ENCODE measurements at places on chromosomes 12 and 14.

GRCh38 chr14:89420502-89420901 lies 3.5 kb upstream of the FOXN3 start:
- DNase-seq, result no peak

GRCh38 chr12:75157385-75157784 lies 52.3 kb downstream of the KCNC2 start:
- DNase-seq, result no peak

DNA sequence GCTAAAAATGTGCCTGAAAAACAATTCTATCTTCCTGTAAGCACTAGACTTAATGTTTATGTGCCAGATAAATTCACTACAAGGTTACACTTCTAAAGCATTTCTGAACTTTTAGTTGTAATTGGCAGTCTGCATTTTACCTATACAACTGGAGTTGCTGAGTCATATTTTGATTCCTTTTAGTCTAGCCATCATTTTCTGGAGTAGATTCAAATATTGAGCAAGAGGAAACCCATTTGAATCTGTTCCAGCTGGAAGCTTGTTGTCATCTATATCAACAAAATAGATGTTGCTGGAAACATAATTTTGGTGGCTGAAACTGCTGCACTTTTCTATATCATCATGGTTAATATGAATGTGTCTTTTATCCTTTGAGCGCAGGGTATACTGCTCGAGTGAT lies 122.2 kb upstream of the CCDC175 start:
- no peak for DNase-seq

DNA sequence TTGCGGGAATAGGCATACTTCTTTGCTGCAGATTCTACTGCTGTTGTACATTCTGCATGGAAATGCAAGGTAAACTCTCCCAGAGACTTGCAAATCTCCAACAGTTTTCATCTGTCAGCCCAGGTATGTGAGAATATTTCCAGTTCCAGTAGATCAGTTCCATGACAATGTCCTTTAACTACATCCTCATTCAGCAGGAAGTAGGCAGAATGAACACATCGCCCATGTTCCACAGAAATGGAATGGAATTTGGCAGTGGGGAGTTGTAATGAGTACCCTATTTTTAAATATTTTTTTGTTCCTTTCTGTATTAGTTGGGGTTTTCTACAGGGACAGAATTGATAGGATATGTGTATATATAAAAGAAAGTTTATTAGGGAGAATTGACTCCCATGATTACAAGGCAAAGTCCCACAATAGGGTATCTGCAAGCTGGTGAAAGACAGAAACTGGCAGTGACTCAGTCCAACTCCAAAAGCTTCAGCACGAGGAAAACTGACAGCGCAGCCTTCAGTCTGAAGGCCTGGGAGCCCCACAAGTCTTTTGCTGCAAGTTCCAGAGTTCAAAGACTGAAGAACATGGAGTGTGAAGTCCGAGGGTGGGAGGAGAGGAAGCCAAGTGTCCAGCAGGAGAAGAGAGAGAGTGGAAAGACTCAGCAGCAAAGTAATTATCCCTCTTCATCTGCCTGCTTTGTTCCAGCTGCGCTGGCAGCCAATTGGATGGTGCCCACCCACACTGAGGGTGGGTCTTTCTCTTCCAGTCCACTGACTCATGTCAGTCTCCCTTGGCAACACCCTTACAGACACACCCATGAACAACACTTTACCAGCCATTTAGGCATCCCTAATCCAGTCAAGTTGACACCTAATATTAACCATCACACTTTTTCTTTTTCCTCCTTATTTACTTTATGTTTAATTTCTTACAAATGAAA lies 110.4 kb upstream of the SCAF11 start:
- DNase-seq, result no peak

DNA sequence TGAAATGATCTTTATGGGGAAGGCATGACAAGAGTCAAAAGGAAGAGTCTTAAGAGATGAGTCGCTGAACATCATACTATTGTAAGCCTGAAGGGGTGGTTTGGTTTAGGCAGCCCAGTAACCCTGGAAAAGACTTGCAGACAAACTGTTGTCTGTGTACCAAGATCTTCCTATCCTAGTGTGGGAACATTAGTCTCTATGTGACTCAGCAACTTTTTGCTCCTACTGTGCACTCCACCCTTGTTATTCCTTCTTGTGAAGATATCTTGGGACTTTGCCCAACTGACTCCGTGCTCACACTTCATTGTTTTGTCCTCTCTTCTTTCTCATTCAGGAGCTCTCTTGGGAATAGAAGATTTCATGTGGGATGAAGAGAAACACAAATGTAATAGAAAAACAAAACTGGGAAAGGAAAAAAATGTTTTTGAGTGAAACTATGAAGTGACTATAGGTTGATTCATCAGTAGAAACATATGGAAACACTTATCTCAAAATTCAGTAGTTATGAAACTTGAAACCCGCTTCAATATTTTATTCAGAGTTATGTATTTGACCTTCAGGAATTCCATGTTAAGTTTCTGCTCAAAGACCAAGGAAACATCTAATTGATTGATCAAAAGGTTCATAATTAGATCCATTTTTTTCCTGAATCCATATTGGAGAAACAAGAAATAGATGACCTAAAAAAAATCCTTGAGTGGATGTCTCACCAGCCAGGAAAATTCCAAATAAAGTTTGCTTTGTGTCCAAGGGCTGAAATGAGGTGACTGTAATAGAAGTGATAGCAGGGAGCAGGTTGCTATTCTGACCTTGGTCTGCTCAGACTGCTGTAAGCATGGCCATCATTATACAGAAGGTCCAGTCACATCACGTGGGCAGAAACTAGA lies 67.2 kb downstream of the BTG1 start:
- DNase-seq, result peak; percentile 22

DNA sequence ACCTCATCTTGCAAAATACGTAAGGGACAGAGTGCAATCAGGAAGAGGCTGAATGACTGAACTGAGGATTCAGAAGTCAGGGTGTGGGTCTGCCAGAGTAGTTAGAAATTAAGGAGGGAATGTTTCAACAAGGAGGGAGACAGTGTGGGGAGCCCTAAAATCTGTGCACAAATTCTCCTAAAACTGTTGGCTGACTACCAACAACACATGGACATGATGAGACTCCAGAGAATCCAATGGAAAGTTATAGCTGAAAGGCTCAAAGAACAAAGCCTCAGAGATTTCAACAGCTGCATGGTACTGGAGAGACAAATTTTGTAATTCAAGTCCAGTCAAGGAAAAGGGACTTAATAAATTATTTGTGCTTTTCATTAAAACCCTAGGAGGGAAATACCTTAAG lies 36.1 kb upstream of the NEDD1 start:
- DNase-seq, result no peak

GRCh38 chr12:124361074-124361970 lies 66.4 kb downstream of the RFLNA start:
- DNase-seq, result no peak

DNA sequence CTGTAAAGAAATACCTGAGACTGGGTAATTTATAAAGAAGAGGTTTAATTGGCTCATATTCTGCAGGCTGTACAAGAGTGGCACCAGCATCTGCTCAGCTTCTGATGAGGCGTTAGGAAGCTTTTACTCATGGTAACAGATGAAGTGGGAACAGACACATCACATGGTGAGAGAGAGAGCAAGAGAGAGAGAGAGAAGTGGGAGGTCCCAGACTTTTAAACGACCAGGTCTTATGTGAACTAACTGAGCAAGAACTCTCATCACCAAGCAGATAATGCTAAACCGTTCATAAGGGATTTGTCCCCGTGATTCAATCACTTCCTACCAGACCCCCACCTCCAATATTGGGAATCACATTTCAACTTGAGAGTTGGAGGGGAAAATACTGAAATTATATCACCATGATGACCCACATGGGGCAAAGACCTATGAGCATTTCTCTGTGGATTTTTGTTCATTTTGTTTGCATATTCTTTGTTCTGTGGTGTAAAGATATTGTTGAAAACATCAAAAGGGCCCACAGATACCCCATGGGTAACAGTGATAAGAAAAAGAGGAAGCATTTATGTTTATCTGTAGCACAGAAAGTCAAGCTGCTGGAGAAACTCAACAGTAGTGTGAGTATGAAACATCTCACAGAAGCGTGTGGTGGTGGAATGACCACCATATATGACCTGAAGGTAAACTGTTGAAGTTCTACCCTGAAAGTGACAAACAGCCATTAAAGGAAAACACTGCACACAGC lies 135.2 kb upstream of the PDE3A start:
- DNase-seq, result no peak

DNA sequence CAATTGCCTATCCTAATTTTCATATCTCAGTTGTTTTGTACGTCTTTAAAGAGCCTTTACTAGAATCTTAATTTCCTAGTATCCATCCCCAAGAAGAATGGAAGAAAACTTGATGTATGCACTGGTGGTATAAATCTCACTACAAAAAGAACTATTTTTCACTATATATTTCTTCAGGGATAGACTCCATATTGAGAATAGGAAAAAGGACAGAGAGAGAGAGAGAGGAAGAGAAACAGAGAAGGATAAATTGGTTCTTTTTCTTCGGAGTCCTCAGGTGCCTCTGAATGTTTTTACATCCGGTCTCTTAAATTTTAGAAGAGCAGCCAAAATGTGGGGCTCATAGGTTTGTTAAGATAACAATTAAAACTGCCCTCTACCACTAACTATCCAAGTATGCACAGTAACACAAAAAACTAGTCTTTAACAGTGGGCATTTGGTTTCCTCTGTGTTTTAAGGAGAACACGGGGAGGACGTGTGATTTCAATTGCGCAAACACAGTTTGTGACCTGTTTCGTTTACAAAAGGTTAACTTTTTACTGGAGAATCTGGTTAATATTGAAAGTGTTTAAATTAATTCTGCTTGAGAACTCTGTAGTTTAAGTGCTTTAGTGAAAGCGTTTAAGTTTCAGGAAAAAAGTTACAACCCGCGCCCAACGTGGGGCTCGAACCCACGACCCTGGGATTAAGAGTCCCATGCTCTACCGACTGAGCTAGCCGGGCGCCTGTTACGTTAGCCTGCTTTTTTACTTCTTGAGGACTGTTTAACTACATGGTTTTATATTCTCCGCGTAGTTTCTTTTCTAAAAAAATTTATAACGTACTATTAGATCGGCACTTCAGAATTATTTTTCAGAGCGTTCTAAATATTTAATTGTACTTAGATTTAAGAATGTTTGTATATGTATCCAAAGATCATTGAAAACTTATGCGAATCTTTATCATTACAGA lies 5.1 kb upstream of the PSMA3 start:
- peak; percentile 78 for DNase-seq

DNA sequence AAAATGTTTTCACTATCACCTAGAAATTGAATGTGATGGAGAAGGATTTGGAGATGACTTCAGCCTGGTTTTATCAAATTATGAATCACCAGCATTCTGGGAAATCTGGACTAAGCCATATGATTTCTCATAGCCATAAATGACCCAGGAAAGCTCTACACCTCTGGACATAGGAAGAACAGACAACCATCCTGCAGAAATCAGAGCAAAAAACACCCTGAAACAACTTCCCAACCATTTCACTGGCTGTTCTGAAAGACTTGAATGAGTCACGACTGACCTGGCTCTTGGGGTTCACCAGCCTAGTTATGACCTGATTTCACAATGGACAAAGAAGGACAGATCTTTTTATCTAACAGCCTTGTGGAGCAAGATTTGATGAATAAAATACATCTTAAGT lies 123.8 kb downstream of the KCNH5 start:
- no peak for DNase-seq

DNA sequence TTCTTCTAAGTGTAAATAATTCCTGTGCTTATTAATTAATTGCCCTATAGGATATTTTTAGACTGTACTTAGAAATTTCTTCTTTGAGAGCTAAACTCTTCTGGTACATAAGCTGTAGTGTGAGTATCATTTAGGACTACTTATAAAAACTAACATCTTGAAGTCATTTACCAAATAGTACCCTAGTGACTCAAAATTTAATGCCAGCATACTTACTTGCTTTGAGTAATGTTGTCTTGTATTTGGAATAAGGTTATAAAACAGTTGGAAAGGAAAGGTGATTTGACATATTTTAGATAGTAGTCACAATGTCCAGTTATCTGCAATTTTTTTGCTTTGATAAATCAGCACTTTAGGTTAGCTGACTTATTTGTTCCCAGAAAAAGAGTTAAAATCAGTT lies 39.1 kb downstream of the SPATA7 start:
- no peak for DNase-seq
